Midbrain (tissue), 1 donor: ENCODE measurements at places on chromosomes 2 and 18.
A peak's percentile ranks its signal among the peaks of the same experiment; 100 is the strongest.

DNA sequence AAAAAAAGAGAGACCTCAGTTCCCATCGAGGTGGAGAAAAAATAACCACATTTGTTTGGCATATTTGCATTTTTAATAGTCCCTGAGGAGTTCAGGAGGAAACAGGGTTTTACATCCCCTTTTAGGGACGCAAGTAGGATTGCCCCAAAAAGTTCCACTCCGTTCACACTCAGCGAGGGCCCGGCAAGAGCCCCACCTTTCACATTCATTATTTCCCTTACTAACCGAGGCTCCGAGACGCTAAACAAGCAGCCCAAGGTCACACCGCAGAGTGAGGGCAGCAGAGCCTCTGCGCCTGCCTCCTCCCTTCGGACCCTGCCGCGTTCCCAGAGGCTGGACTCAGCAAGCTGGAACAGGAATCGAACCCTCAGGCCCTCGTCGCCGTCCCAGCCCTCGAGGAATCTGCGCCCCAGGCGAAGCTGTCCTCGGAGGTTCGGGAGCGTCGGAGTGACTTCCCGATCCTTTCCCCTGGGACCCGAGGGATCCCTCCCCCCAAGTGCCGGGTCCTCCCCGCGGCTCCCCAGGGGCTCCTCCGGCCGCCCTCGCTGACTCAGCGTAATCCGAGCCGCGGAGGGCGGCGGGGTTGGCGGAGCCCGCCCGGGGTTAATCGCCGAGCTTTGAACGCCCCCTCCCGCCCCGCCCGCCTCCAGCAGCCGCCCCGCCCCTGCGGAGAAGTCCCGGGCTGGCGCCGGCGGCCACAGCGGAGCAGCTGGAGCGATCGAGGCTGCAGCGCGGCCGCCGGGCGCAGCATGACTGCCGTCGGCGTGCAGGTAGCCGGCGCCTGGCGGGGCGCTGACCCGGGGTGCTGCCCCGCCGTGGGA is at the start of gene TMEM37:
TMEM37 (plus strand) TSS at position 700 of the 821 bp plus-strand sequence; CDS start at position 750, 50 bp downstream.
- no peak for DNase-seq

DNA sequence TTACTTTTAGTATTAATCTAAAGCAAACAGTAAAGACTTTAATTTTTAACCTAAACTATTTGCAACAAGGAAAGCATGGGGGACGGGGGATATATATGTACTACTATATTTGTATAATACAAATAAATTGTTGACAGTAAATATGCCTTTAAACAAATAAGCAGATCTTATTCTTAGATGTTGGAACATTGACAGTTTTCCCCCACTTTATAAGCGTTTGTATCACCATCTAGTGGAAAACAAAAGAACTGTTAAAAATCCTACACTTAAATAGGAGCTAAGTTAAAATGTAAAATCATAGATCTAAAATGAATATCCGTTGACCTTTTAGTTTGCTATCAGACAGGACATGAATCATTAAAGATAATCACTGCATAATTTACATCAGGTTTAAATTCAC is 50.0 kb downstream of the RBBP8 start:
- peak; percentile 8 for DNase-seq

GRCh38 chr18:4639628-4640310 is 184.7 kb upstream of the DLGAP1 start:
- DNase-seq: no peak

DNA sequence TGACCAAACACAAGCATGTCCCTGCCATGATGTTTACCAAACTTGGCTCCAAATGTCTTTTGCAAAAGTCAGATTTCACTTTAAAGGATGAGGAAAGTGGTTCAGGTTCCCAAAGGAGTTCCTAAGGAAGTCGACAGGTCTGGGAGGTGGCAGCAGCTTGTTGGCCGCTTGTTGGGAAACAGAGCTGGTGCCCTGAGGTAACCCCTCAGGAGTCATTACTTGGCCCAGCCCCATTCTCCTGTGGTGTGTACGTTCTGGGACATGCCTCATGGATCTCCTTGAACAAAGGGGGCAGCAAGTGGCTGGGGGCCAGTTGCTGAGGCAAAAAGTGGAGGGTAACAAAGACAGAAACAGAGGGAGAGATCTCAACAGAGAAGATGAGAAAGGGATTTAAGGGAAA is 10.9 kb downstream of the TMBIM1 start:
- no peak for DNase-seq

DNA sequence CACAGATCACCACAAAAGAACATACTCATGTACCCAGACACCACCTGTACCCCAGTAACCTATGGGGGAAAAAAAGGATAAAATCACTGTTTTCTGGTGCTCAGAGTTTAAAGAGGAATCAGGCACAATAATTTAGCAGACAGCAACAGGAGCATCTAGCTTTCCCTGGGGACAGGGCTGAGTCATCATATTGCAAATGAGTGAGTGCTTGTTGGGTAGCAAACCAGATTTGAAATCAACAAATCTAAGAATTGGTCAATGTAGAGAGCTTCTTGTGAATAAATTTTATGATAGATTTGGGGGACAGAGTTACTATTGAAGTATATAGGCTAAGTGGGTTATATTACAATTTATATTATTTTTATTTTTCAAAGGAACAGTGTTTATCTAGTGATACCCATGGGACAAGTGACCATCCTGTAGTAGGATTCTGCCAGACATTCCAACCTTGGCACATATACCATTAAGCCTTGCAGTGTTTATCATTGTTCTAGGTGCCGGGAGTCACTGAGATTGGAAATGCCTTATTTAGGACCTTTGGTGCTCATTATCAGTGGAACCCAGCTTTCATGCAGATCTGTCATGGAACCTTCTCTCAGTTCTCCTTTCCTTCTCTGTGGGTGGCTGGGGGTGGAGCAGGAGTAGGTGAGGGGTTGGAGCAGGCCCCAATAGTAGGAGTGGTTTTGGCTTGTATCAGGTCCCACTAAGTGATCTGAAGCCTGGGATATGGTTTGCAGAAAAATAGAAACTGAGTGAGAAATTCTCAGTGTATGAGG is 117.2 kb downstream of the CERS6 start:
- no peak for DNase-seq

DNA sequence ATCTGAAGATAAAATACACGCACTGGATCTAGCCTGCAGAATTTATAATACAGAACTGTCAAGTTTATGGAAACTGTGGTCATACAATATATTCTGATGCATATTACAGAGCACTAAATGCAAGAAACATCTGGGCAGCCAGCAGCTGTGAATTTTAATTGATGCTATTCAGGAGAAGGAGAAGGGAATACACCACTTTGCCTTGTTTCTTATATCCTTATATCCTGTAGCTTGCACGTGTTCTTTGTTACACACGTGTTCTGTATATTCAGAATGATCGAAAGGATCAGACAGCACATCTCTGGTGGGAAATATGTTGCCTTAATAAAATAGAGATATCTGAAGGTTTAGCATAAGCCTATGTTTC is 335.8 kb downstream of the AGPS start:
- DNase-seq: no peak

DNA sequence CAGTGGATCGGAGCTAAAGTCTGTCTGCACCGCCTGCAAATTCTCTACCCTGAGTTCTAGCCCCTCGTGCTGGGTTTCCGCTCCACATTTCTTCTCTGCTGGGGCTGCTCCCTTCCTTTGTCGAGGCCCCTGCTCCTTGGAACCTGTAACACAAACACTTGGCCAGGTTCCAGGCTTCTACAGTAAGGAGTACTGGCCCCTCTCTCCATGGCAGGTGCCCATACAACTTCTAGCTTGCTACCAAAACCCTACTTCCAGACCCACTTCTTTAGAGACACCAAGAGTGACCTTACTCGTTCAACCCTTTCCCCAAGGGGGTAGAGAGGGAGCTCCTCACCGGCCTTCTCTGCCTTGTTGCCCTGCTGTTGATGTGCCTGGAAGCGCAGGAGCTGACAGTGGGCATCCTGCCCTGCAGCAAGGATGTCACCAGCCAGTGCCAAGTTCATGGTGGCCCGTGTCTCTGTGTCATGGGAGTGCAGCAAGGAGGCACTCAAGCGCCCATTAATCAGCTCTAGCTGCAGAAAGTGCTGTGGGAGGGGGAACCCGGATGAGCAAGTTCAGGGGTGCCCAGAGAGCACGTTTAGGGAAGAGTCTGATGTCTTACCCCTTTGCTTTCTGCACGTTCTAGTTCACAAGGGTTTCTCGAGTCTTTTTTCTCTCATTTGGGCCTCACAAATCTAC is 1.1 kb downstream of the PREB start:
- DNase-seq: no peak

DNA sequence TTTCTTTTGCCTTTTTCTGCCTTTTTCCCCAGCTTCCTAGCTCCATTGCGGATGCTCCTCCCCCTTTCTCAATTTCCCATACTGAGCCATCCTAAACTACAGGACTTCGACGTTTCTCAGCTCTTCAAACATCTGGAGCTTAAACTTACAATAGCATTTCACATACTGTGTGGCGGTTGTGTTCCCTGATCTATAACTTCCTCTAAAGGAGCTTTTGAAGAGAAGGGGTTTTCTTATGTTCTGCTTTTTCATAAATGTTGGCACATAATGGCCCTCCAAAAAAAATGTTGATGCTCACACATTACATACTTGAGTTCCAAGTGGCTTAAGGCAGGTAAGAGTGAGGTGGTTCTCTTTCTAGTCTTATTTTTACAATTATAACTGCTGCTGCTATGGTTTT is 87.4 kb downstream of the RNF144A start:
- no peak for DNase-seq

GRCh38 chr2:12320027-12320734 is 396.6 kb upstream of the TRIB2 start:
- DNase-seq: no peak

DNA sequence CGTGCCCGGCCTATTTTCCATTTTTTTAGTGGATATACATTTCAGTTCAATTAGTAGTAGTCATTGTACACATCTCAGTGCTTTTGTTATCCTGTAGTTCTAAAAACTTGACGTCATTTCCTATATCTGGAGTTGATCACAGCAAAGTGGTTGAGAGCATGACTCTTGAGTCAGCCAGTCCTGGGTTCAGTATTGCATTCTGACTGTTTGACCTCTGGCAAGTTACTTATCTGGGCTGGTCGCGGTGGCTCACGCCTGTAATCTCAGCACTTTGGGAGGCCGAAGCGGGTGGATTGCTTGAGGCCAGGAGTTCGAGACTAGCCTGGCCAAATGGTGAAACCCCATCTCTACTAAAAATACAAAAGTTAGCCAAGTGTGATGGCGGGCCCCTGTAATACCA is 50.4 kb upstream of the PPM1B start:
- no peak for DNase-seq
